ENCODE measurements at places on chromosomes 2 and 18. TPM values are rescaled to one million over a fixed set of nuclear protein-coding genes. Genes with fewer than 3 reads are reported as not detected.

KCNE4 gene
- total RNA-seq, result not detected

EFEMP1 gene
- not detected for total RNA-seq

HOXD9 gene
- total RNA-seq, result not detected

DSC2 gene
- not detected for total RNA-seq

HOXD13 gene
- total RNA-seq, result not detected

SLC30A3 gene
- total RNA-seq, result 0.47 TPM

DNAH7 gene
- 0.20 TPM for total RNA-seq

KLHL30 gene
- not detected for total RNA-seq

TFPI gene
- total RNA-seq, result not detected

MAP3K19 gene
- total RNA-seq, result not detected

CHRNG gene
- not detected for total RNA-seq

HTR2B gene
- not detected for total RNA-seq

FABP1 gene
- not detected for total RNA-seq

FIGN gene
- not detected for total RNA-seq

SERPINB7 gene
- not detected for total RNA-seq

POTEI gene
- total RNA-seq, result not detected

ZNF385B gene
- not detected for total RNA-seq

NAT8 gene
- not detected for total RNA-seq

SNORC gene
- total RNA-seq, result 1.4 TPM

MARCO gene
- not detected for total RNA-seq
